Left renal pelvis (tissue), 4 donors: ENCODE measurements at places on chromosomes 16 and 17.

- DNase-seq: no peak
Observed at GRCh38 chr16:5706211-5706610, 608.6 kb upstream of the EEF2KMT start.

GRCh38 chr16:2664574-2664982 lies 17.7 kb upstream of the KCTD5 start:
- no peak for DNase-seq

DNA sequence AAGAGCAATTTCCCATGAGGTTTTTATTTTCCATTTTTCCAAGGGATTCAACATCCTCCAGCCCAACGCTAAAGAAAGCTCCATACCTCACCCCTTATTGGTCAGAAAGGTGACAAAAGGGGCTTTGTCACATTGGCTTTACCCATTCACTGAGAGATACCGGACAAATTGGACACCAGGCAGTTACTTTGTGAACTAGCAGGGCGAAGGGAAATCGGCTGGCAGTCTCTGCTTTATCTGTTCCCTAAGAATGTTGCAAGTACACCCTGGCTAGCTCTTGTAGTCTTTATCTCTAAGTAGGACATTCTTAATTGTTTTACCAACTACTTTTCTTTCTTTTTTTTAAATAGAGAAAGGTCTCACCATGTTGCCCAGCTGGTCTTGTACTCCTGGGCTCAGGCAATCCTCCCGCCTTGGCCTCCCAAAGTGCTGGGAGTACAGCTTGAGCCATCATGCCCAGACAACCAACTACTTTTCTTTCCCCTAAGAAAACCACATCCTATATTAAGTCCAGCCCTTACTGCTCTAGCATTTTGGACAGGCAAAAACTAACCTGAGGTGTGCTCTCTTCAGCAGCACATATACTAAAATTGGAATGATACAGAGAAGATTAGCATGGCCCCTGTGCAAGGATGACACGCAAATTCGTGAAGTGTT lies 16.8 kb downstream of the PRPSAP1 start:
- no peak for DNase-seq

- no peak for DNase-seq
Observed at GRCh38 chr17:67656494-67657203, 61.1 kb upstream of the NOL11 start.

GRCh38 chr16:2979669-2980226 lies 498 bp downstream of the PKMYT1 start:
- DNase-seq: no peak

DNA sequence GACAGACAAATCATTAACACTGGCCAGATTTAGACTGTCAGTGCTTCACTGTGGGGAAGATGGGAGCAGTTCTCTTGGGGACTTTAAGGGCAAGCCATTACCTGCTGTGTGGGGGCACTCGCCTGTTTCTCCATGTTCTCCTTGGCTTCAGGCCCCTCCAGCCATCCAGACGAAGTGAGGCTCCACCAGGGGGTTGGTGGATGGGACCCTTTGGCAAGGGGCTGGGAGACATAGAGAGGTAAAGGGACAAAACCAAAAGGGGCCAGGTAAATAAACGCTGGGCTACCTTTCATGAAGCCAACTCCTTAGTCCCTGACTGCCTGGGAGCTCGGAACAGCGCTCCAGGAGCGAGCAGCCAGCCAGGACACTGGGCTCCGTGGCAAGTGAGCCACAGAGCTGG lies 14.0 kb downstream of the TBX4 start:
- no peak for DNase-seq

DNA sequence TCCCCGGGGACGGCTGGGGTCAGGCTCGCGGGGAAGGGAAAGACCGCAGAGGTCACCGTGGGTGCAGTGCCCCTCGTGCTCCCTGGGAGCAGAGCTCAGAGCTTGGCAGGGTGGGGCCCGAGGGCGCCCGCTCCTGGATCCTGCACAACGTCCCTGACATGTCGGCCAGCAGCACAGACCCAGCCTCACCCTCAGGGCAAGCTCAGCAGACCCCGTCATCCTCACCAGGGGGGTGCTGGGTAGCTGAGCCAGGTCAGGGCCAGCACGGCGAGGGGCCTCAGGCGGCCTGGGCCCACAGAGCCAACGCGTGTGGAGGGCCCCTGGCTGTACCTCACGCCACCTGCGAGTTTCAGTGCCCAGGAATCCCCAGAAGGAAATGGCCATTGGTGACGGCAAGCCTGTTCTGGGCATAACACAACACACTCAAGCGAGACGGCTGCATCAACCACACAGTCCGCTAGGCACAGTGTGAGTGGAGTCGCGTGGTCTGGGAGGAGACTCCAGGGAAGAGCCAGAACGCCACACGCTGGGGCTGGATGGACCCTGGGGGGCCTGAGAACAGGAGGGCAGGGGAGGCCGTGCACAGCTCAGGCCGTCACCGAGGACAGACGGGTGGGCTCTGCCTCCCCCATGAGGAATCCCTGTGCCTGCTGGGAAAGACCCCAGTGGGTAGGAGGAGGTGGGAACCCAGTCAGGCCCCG lies 60.3 kb downstream of the ZNF778 start:
- no peak for DNase-seq

DNA sequence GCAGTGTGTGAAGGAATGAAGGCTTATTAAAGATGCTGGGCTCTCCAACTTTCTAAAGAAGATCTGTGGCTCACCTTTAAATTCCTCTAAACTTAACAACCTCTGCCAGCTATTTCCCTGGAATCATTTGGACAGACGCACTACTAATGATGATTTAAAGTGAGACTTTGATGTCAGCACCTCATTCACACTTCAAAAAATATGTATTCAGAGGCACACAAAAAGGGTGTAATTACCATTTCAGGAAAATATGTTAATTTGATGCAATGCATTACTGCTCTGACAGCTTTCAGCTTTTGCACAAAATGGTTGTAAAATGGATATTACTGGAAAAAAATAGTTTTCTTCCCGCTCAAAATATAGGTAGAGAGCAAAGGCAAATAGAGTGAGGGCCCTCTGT lies 423.9 kb upstream of the ASIC2 start:
- DNase-seq: no peak

GRCh38 chr16:17491140-17491662 lies 20.4 kb upstream of the XYLT1 start:
- no peak for DNase-seq

DNA sequence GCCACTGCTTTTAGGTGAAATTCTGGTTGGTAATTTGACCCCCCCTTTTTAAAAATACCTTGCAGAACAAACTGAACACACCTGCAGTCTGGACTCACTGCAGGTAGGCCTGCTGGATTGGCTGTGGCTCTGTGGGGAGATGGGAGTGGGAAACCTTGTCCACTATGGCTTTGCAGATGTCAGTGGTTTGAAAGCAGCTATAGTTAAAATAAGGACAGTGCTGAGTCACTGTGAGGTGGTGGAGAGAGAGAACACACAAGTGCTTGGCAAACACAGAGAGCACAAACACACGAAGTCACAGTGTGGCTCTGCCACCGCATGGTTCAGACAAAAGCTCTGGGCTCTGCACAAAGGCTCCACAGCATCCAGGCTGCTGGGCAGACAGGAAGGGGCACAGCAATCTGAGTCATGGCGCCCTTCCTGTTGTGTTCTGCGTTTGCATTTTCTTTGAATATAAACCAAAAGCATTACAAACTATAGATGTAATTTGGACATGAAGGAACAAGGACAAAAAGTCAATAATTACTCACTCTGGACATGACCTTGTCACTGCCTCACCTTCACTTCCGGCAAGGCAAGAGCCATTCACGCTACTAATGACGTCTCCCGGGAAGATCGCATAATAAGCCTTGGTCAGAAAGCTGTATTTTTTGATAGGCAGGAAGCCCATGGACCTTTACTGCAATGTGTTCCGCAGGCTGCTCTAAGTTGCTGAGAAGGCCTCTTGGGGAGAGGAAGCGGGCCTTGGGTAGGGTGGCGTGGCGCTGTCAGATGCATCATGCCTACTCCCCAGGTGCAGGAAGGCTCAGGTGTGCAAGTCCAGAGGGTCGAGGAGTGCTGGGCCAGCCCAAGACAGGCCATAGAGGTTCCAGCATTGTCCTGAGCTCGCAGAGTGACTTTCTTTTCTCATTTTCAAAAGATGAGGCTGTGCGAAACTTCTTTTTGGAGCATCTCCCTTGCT lies 60.1 kb upstream of the MED9 start:
- no peak for DNase-seq

DNA sequence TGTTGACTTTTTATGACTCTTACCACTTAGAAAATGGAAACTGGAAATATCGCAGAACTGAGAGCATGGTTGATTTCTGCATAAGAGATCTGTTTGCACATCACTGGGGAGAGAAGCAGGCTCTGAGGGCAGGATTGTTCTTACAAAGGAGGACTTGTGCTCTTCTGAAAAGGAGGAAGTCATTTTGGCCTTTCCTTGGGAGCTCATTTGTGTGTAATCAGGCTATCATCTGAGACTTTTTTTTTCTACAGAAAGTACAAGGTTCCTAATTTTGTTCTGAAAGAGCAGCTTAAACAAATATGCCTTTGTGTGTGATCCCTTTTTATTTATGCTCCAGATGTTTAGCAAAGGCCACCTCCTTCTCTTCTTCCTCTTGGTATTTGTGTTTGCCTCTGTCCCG lies 145.7 kb upstream of the CACNG5 start:
- DNase-seq: no peak

DNA sequence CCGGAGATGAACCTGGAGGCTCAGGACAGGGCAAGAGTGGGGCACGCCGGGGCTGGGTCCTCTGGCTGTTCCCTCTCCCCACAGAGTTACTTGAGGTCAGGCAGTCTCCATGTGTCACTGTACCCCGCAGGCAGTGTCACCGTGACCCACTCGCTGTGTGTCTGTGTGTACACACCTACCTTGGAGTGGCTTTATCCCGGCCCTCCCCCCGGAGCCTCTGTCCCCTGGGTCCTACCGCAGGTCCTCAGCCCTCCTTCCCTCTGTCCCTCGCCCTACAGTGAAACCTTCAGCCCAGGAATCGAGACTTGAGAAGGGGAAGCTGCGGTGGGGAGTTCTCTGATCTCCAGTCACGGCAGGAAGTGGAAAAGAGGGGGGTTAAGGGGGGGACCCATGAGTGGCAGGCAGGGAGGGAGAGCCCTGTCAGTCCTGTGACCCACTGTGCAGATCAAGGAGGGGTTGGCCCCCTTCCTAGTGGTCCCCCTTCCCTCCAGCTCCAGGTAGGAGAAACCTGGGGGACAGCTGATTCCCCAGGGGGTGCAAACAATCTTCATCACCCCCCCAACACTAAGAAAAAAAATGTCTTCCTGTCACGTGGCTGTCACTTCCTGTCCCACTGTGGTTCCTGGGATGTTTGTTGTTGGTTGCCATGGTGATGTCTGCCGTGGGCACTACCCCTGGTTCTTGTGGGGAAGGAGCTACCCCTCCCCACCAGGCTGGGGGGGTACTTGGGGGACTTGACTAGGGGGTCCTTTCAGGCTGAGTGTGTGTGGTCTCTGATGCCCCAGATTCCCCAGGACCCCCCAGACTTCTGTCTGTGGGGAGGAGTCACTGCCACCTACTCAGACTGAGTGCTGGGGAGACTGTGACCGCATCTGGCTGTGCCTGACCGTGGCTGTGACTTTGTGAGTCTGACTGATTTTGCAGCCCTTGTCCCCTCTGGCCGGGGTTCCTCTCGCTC lies 13.7 kb downstream of the RARA start:
- no peak for DNase-seq

DNA sequence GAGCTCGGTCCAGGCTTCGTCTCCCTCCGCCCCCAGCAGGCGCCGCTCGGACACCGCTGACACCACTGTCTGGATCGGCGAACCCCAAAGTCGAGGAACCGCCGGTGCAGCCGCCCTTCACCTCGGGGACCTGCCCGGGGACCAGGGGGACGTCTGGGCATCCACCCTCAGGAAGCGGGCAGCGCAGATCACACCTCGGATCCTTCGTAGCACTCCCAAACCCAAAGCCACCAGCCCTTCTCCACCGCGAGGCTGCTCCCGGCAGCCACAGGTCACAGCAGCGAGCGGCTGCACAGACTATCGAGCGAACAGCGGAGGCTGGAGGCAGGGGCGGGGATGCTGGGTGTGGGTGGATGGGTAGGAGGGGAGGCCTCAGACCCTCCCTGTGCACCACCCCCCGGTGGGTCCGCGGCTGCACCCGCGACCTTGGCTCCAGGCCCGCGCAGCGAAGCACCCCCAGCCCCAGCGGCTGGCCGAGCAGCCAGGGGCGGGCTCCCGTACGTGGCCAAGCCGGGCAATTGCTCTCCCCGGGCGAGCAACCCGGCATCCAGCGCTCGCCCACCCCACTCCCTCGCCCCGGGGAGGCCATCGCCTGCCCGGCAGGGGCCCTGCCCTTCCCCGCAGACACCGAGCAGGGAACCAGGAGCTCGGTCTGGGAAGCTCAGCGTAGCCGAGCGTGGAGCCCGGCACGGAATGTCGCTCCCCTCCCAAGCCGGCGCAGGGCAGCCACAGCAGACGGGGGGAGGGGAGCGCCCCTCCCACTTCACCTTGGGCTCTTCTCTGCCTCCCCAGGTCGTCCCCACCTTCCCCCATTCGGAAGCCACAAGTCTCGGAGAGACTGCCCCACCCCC lies 1.0 kb downstream of the SDK2 start:
- DNase-seq: no peak

DNA sequence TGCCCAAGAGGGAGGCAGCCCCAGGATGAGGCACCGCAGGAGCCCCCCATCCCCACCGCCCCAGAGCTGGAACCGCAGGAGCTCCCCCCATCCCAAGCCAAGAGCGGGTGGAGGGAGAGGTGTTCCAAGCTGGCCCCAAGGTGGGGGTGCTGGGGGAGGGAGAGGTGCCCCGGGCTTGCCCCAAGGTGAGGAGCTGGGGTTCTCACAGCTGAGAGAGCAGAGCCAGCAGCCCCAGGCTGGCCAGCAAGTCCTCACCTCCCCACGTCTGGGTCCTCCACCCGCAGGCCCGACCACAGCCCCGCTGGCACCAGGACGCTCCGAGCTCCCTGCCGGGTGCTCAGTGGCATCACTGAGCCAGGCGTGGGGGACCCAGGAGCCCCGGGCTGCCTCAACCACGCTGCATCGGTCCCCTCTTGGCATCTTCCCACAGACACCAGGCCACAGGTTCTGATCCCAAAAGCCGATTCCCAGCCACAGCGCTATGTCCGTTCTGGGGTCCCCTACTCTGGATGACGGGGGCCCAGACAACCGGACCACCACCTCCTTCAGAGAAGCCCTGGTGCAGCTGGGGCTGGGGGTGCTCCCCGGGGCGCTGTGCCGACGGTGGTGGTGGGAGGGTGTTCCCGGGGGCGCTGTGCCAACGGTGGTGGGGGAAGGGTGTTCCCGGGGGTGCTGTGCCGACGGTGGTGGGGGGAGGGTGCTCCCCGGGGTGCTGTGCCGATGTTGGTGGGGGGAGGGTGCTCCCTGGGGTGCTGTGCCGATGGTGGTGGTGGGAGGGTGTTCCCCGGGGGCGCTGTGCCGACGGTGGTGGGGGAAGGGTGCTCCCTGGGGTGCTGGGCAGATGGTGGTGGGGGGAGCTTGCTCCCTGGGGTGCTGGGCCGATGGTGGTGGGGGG lies 15.4 kb upstream of the WDR45B start:
- no peak for DNase-seq
